Hindlimb muscle (tissue), 1 donor: ENCODE measurements at places on chromosomes 7 and 10.

- DNase-seq: no peak
Observed at GRCh38 chr7:2953588-2954407, 89.9 kb downstream of the CARD11 start.

GRCh38 chr7:12771378-12771877 is 84.0 kb downstream of the ARL4A start:
- peak; percentile 74 for DNase-seq

DNA sequence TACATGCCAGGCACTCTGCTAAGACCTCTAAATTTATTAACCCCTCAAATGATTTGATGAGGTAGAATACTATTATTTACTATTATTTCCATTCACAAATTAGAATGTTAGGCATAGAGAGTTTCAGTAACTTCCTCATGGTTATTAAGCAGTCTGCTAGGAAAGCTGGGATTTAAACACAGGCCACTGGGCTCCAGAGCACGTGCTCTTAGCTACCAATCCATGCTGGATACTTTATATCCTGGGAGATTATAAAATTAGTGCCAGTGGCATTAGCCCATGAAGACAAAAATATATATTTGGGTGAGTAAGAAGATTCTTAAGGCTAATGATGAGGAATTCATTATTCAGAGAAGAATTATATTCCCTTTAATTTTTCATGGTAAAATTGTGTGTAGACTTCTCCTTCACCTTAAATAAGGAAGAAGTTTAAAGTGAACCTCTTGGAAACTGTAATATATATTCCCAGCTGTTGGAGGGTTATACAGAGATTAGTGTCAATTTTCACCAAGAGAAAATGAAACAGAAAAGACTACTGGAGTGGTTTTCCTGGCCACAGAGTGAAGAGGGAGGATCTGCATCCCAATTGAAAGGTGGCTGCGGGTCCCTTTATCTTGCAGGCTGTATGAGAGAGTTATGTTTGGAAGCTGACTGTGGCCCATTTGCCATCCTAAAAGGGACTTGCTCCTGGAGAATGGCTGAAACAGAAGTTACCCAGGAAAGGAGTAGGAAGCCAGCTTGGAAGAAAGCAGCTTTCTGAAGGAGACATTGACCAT is 334.3 kb upstream of the TEX47 start:
- DNase-seq: no peak

GRCh38 chr10:60572511-60573194 is 183.0 kb upstream of the ANK3 start:
- peak; percentile 66 for DNase-seq

DNA sequence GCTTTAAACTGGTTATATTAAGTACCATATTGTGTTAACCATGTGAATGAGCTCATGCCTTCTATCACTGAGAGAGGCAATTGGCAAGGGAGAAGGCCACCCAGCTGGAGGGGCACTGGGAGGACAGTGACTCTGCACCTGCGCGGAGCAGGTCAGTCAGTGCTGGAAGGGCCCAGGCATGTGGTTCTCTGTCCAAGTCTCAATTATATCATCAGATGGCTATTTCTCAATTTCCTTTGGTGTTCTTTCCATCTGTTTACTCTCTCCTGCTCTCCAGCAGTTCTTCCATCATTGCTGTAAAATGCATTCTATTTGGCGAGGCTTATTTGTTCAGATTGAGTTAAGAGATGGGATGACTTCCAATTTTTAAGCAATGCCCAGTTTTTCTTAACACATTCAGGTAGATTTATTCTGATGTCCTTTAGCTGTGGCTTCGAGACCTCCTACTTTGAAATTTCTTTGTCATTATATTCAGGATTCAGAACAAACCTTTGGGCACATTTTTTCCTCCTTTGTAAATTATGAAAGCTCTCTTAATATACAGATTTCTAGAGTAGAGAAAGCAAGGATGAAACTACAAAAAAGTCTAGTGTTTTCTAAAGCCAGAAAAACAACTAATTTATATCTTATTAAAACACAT is 159.3 kb downstream of the BMPER start:
- DNase-seq: peak; percentile 61

- DNase-seq: no peak
Observed at GRCh38 chr7:73716318-73716890, 3.1 kb downstream of the STX1A start.

DNA sequence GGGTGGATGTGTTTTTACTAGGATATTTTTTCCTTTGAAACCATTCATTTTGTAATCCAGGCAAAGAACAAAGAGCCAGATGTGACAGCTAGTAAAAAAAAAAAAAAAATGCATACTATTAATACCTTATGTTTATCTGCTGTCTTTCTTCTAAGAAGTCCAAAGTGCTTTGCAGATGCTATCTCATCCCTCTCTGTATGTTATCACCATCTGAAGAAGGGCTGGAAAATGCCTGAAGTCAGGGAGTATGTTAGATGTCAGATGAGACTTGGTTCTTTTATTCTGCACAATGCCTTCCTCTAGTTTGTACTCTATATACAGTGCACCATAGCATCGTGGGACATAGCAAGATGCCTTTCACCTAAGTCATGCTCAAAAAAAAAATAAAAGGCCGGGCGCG is 10.4 kb upstream of the CAMK1D start:
- DNase-seq: no peak

DNA sequence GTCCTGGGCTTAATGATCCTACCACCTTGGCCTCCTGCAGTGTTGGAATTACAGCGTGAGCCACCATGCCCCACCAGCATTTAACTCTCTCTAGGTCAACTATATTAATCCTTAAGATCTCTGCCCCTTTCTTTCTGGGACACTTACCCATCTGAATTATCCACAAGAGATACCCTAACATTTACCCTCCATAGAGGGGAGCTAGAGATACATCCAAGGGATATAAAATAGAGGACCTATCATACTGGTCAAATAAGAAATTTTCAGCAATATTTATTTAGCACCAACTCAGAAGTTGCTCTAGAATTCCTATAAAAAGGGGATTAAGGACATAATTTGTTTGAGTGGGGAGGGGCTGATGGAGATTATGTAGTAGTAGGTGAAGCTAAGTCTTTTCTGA is 96.5 kb downstream of the OTUD1 start:
- no peak for DNase-seq

DNA sequence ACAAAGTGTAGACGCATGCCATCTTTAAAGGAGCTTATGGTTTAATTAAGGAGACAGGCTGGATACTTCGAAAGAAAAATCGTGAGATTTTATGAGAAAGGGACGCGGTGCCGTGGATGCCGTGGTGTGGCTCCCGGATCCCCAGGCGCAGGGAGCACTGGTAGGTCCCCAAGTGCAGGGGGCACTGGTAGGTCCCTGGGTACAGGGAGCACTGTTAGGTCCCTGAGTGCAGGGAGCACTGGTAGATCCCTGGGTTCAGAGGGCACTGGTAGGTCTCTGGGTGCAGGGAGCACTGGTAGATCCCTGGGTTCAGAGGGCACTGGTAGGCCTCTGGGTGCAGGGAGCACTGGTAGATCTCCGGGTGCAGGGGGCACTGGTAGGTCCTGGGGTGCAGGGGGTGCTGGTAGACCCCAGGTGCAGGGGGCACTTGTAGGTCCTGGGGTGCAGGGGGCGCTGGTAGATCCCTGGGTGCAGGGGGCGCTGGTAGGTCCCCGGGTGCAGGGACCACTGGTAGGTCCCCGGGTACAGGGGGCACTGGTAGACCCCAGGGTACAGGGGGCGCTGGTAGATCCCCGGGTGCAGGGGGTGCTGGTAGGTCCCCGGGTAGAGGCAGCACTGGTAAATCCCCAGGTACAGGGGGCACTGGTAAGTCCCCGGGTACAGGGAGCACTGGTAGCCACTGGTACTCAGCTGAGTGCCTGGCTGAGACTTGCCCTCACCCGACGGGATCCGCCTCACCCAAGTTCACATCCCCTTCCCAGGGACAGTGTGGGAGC is 14.1 kb downstream of the PRKAG2 start:
- no peak for DNase-seq
